ENCODE measurements at places on chromosomes 12 and 14.

DNA sequence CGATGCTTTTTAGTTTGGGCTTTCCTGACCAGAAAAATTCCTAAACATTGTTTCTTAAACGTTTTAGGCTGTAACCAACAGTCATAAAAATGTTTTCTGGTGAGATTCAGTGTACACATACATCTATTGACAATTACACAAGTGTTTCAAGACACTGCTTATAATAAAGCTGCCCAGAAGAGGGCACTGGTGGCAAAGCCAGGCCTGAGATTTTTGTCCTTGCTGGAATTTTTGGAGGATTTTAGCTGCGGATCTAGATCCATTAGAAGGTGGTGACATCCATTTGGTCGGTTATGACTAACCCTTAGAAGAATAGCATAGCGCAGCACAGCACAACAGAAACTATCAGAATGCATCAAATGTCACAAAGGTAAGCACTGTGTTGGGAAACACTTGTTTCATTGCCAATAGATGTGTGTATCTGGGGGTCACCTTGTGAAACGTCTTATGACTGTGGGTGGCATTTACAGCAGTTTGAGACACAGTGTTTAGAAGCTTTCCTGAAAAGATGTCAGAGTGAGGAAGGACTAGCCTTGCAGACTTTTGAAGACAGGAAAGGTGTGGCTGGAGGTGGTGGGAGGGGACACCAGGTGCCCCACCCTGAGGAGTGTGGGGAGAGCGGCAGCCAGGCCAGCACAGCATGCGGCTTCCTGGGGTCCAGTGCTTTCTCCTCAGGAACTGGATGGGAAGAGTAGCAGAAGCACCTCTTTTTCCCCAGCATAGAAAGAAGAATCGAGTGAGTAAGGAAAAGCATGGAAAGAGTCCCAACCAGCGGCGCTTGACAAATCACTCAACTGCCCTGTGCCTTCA lies 54.7 kb upstream of the FKBP4 start:
- no peak for DNase-seq

- DNase-seq: no peak
Observed at GRCh38 chr12:115632308-115632707, 645.2 kb downstream of the MED13L start.

DNA sequence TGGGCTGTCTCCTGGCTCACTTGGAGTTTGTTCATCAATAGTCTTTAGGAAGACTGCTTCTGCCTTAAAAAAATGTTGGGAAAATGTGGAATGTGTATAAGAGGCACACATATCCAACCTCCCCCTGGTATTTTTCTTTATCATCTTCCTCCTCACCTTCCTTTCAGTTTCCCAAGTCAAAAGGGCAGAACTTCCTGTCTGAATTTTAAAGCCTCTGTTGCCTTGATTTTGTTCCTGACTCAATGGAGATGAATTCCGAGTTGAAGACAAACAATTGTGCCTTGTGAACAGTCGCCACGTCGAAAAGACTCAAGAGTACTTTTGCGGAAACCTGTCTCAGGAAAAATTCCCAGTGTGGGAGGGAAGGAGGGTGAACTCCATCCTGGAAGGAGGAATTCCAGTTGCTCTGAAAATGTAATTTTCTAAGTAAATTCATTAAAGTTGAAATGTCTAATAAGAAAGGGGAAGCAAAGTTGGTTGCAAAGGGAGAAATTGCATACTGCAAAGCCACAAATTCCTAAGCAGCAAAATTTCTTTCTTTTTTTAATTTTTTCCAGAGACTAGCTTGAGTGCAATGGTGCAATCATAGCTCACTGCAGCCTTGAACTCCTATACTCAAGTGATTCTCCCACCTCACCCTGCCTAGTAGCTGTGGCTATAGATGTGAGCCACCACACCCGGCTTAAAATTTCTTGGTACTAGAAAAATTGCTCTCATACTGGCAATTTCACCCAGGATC lies 50.2 kb upstream of the ELK3 start:
- DNase-seq: no peak

DNA sequence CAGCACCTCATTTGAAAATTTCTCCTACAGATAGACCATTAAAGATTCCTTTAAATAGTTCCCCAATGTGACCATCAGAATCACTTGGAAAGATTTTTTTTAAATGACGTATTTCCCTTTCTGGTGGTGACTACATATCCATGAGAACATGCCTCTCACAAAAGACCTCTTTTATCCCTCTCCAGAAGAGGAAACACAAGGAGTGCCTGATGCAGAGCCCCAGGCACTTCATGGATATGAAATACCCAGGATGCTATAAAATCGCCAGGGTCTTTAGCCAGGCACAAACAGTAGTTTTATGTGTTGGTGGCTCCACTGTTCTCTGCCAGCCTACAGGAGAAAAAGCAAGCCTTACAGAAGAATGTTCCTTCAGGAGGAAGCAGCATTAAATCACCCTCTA lies 97.1 kb downstream of the ETNK1 start:
- no peak for DNase-seq

DNA sequence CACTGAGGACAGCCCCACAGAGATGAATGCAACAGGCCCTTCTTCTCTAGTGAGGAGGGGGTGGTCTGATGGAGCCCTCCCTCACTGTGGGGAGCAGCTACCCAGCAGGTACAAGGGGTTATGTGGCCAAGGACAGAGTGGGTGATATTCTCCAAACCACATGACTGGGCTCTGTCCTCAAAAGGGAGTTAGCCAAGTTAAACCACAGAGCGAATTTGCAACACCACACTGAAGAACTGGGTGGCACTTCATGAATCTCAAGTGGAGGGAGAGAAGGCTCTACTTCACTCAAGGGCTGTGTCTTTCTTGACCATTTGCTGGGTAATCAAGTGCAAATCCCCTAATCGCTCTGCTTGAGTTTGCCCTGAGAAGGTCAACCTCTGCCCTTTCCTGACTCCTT lies 12.5 kb downstream of the GPR68 start:
- DNase-seq: no peak

GRCh38 chr14:22163051-22163450 lies 426.0 kb downstream of the DAD1 start:
- no peak for DNase-seq

Data from stimulated activated CD4-positive, alpha-beta T cell treated with anti-CD3 and anti-CD28 coated beads, TNF-alpha, amount 100 ng/mL, for 4 hours (primary cell).